ENCODE measurements at places on chromosomes 6 and 20.

- no peak for DNase-seq
These were observed 750.4 kb downstream of the TENT5A start for GRCh38 chr6:81002126-81002525.

GRCh38 chr6:50992704-50993625 lies 174.3 kb downstream of the TFAP2B start:
- no peak for DNase-seq

DNA sequence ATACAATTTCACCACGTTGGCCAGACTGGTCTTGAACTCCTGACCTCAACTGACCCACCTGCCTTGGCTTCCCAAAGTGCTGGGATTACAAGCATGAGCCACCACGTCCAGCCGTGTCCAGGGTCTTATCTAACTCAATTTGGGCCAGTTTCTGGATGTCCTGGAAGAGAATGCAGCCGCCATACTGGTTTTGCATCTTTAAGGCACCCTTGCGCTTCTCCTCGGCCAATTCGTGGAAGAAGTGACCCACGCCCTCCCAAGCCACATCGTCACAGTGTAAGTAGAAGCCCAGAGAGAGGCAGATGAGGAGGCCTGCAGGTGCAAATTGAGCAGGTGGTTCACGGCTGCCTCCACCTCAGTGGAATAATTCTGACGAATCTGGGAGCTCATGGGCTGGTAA lies 3.7 kb upstream of the ZNF335 start:
- no peak for DNase-seq

GRCh38 chr6:40661726-40662125 lies 74.6 kb upstream of the LRFN2 start:
- DNase-seq, result no peak

DNA sequence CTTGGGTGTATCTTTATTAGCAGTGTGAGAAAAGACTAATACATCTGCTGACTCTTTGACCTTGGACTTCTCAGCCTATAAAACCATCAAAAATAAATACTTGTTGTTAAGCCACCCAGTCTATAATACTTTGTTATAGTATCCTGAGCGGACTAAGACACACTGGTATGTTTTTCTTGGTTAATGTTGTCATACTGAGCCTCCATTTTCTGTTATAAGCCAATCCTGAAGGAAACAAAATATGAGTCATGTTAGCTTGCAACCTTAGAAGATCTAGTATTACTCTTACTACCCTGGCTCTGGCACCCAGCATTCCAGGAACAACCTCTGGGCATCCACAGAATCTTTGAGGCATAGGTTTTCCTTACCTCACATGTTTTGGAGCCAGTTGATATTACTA lies 307.2 kb downstream of the FRK start:
- DNase-seq, result peak; percentile 38

- DNase-seq, result no peak
These were observed 1026.1 kb downstream of the KIF16B start for GRCh38 chr20:15547119-15547518.

DNA sequence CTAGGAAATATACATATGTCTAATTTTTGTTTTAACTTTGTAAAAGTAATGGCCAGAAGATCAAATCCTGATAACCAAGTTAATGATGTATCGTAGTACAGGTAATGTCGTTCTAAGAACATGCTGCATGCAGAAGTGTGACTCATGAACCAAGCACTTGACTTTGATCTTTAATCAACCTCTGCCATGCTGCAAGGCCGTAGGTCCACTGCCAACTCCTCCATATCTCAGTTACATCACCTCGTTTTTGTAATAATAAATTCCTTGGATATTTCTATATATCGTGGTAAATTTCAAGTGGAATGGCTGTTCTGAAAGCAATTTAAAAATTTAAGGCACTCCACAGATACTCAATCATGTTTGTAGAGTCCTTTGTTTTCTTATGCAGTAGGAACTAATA lies 771.7 kb downstream of the EPHA7 start:
- DNase-seq, result no peak

- no peak for DNase-seq
These were observed 218.4 kb downstream of the MAFB start for GRCh38 chr20:40470445-40471260.

GRCh38 chr6:128657181-128657580 lies 136.8 kb upstream of the PTPRK start:
- DNase-seq, result no peak

DNA sequence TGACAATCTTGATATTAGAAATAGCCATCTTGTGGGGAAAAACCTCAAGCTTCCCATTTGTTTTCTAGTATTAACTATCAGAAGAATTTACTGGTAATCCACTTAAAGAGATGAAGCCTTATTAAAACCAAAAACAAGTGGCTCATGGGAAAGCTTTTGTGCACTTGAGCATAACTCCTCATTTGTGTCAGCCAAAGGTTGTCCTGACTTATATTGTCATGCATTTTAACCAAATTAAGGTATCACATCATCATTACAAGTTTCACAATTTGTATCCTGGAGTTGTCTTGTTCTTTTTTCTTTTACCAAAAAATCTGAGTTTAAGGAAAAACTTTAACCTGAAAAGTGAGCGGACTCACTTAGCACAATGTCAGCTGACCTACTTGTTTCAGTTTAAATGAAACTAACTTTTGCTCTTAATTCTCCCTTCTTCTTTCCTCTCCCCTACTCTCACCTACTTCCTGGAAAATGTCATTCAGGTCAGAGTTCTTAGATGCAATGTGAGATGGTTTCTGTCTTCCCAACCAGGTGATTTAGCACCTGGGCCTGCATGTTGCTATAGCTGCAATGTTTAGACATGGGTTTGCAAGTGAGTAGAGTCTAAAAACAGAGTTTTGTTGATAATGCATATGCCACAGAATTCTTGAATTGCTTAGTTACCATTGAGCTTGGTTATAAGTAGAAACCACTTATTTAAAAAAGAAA lies 82.8 kb downstream of the TNFAIP3 start:
- DNase-seq, result peak; percentile 75

DNA sequence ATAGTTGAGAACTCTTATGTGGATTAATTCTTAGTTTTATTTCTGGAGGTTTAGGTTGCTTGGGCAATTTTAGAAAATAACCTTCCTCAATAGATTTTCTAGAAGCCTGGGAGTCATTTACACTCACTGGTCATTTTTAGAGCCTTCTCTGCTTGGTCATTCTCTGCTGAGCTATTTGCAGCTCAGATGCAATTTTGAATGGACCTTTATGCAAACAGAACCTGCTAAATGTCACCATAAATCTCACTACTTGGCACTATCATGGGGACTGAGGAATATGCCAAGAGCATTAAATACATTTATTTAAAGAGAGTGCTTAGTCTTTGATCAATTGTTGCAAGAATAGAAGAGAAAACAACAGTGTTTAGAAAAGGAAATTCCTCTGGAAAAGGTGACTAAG lies 154.0 kb downstream of the CLVS2 start:
- DNase-seq, result no peak

- no peak for DNase-seq
These were observed 138.6 kb downstream of the RPS12 start for GRCh38 chr6:132952986-132953385.

DNA sequence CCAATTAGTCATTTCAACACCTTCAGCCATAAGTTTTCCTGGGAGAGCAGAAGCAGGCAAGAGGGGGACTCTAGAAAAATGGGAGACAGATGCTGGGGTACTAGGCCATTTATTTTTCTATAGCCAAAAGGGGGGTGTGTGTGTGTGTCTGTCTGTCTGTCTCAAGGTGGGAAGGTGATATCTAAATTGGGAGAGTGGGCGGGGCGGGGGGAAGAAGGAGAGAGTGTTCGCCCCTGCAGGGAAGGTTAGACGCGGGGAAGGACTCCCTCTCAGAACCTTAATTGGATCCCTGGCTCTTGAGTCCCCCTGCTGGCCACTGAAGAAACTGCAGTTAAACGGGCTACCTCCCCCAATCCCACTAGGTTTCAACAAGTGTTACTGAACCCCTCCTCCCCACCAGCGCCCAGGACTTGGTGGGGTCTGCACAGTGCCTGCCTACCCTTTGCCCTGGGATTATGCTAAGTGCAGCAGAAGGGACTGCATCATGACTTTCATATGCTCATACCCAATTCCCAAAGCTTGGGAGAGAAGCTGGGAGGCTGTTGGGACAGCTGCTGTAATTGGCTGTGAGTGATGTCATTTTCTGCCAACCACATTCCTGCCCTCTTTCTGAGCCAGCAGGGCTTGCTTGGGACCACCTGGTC lies 45.8 kb downstream of the FOXP4 start:
- peak; percentile 71 for DNase-seq

GRCh38 chr20:51326201-51326819 lies 216.2 kb downstream of the NFATC2 start:
- no peak for DNase-seq

GRCh38 chr6:165186041-165186440 lies 123.4 kb downstream of the C6orf118 start:
- DNase-seq, result no peak

GRCh38 chr20:10532361-10532760 lies 97.3 kb downstream of the SLX4IP start:
- no peak for DNase-seq

GRCh38 chr20:32333988-32334885 lies 23.9 kb upstream of the ASXL1 start:
- DNase-seq, result peak; percentile 81

DNA sequence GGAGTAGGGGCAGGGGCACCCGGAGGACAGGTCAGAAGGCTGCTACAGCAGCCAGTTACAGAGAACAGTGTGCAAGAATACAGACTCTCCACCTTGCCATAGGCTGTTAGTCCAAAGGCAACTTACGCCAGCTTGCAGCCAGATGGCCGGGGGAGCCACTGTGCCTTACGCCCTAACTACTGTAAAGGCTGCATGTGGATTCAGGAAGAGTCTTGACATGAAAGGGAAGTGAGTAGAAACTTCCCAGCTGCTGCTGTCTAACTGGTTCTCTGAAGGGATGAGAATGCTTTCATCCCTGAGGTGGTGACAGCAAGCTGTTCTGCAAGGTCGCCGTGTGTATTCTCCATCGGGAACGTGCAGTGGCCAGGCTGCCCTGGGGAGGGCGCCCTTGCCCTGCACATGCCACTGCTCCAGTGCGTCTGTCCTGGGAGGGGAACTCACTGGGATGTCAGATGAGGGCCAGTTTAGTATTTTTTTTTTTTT lies 46.1 kb downstream of the LYRM4 start:
- DNase-seq, result no peak

Data from PC-9 (cell line).